T-cell (primary cell): ENCODE measurements at places on chromosomes 11 and 22.

GRCh38 chr22:38043151-38044039, 13.8 kb upstream of the PICK1 start:
- no peaks in the 10 kb centered on the region for H3K27me3 ChIP-seq
- no peaks in the 10 kb centered on the region for H3K36me3 ChIP-seq
- no peak for DNase-seq
- H3K4me1 ChIP-seq = no peaks in the 10 kb centered on the region

GRCh38 chr22:19723983-19724827, 866 bp downstream of the GP1BB start:
- no peak for DNase-seq
- no peaks in the 10 kb centered on the region for H3K36me3 ChIP-seq
- peaks cover 16% of the 10 kb centered on the region for H3K4me1 ChIP-seq

DNA sequence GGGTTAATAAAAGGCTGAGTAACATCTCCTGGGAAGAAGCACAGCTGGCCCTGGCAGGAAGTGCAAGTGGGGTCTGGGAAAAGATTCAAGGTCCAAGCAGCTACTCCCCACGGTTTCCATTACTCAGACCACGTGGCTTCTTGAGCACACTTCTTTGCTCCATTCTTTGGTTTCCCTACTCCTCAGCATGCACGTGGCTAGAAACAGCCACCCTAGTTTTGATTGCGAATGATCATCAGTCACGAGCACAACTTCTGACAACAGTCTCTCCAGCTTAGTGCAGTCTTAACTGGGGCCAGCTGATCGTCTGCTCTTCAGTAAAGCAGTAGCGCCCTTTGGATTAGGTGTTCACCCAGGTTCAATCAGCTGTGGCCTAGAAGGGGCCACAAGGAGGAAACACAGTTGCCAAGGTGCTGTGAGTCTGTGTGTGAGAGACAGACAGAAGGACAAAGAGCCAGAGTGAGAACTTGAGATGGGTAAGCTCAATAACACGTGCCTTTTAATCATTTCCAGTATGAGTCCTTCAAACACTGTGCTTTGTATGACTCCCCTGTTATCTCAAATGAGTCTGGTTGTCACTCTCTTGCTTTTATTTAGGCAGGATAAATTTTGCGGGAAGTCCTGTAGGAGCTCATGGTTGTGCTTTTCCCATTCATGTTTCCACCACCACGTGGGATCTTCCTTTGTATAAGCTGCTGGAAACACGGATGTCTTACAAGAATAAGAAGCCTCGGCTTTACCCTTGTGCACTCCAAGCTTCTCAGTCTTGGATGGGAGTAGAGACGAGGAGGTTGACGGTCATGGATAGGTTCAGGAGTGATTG, 901 bp upstream of the PARVA start:
- peak overlapping the region; percentile 12 for H3K27ac ChIP-seq
- no peak for DNase-seq
- H3K4me1 ChIP-seq = peaks cover 13% of the 10 kb centered on the region
- no peak overlapping the region for H3K4me3 ChIP-seq
- H3K36me3 ChIP-seq = no peaks in the 10 kb centered on the region
- H3K27me3 ChIP-seq = peaks cover 24% of the 10 kb centered on the region

DNA sequence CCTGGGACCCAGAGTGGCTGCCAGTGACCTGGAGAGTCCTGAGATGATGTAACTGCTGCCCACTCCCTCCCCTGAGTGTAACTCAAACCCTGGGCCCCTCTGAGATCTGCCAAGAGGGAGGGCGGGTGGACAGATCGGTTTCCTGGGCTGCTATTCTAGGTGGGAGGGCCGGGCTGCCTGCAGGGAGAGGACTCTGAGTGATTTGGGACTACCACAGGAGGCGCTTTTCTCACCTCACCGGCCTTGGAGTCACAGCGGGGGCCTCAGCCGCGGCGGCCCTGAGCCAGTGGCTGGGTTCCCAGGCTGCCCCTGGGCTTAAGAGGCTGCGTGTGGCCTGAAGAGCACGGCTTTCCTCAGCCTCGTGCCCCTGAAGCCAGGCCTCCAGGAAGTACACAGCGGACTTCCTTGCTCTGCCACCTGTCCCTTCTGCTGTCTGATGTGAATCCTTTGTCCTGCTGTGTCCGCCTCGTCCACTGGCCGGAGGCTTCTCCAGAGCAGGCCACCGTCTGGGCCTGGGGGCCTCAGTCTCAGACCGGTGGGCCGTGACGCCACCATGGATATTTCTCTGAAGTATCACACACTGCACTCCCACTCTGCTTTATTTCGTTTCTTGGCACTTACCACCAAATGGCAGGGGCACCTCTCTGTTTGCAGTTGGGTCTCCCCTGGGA, 11.5 kb downstream of the RELT start:
- H3K27ac ChIP-seq = peak overlapping the region; percentile 28
- peaks cover 46% of the 10 kb centered on the region for H3K4me1 ChIP-seq
- H3K27me3 ChIP-seq = no peaks in the 10 kb centered on the region
- peaks cover 7% of the 10 kb centered on the region for H3K36me3 ChIP-seq

DNA sequence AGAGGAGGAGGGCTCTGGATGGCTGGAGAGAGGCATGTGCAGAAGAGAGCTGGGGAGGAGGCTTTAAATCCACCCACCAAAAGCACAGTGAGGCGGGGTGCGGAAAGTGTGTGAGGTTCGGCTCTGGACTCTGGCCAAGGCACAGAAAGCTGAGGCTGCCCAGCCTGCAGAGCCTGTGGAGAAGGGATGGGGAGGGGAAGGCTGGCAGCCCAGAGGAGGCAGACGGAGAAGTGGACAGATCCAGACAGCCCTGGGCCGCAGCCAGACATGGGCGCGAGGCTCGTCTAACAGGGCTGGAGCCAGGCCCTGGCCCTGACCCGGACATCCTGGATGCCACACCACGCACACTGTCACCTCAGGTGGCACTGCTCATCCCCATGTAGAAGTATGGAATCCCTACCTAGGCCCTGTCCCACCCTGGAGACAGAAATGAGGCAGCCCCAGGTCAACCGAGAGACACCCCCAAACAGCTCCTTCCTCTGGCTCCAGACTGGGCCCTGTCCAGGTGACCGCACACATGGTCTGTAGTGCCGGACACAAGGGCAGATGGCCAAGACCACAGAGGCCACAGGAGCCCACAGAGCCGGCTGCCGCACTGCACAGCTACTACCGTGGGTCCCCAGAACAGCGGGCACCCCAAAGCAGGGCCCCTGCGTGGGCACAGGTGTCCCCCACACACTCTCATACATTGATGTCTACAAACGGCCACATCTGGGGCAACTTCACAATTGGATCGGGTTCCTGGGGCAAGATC, 16.6 kb upstream of the MOB2 start:
- no peak overlapping the region for H3K27ac ChIP-seq
- peaks cover 9% of the 10 kb centered on the region for H3K36me3 ChIP-seq
- no peaks in the 10 kb centered on the region for H3K27me3 ChIP-seq

DNA sequence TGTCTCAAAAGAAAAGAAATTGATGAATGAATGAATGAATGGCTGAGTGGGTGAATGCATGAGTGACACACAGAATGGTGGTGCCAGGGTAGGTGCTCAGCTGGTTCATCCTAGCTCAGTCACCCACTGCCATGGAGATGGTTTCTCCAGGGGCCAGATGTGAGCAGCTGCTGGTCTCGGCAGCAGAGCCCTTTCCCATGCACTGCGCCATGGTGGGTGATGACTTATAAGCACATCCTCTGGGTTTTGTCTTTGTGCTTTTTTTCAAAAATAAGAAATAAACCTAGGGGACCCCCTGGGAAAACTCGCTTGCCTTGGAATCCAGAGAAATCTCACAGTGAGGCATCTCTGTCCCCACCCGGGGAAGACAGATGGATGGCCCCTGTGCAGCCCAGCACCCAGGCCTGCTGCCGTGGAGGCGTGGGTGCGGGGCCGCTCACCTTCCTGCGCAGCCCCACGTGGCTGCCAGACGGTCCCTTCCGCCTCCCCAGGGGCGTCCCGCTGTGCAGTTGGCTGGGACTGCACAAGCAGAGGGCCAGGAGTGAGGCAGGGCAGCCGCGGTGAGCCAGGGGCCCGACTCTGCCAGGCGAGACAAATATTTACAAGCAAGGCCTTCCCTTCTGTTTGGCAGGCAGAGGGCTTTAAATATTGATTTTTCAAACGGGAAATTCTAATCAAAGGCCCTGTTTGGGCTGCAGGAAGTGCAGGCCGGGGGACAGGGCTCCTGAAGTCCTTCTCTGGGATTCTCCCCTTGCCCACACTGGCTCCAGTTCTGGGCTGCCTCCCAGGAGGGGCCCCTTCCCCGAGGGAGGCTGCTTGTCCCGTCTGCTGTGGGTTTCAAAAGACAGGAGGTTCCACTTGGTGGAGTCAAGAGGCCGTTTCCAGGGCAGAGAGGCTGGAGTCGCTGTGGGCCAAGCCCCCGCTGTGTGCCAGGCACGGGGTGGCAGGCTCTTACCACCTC, 24.3 kb downstream of the MPPED1 start:
- no peaks in the 10 kb centered on the region for H3K36me3 ChIP-seq
- no peak overlapping the region for H3K4me3 ChIP-seq
- no peaks in the 10 kb centered on the region for H3K4me1 ChIP-seq
- no peak for DNase-seq
- H3K27me3 ChIP-seq = peaks cover 46% of the 10 kb centered on the region
